ENCODE measurements at places on chromosomes 16 and 17. TPM values are rescaled to one million over a fixed set of nuclear protein-coding genes. Genes with fewer than 3 reads are reported as not detected.

The CD300H gene
- total RNA-seq: not detected

The DHRS7C gene
- not detected for total RNA-seq

The LLGL2 gene
- total RNA-seq: 0.59 TPM

The RFFL gene
- total RNA-seq: 12.6 TPM

The KRT36 gene
- total RNA-seq: 0.12 TPM

The CNTROB gene
- 18.1 TPM for total RNA-seq

The HNF1B gene
- not detected for total RNA-seq

The G6PC1 gene
- total RNA-seq: not detected

The TMEM114 gene
- total RNA-seq: not detected

The FSCN2 gene
- total RNA-seq: 1.1 TPM
